Stimulated activated CD4-positive, alpha-beta T cell treated with anti-CD3 and anti-CD28 coated beads, Interleukin-2, amount 100 ng/mL, for 24 hours (primary cell): ENCODE measurements at places on chromosomes 5 and 9.

DNA sequence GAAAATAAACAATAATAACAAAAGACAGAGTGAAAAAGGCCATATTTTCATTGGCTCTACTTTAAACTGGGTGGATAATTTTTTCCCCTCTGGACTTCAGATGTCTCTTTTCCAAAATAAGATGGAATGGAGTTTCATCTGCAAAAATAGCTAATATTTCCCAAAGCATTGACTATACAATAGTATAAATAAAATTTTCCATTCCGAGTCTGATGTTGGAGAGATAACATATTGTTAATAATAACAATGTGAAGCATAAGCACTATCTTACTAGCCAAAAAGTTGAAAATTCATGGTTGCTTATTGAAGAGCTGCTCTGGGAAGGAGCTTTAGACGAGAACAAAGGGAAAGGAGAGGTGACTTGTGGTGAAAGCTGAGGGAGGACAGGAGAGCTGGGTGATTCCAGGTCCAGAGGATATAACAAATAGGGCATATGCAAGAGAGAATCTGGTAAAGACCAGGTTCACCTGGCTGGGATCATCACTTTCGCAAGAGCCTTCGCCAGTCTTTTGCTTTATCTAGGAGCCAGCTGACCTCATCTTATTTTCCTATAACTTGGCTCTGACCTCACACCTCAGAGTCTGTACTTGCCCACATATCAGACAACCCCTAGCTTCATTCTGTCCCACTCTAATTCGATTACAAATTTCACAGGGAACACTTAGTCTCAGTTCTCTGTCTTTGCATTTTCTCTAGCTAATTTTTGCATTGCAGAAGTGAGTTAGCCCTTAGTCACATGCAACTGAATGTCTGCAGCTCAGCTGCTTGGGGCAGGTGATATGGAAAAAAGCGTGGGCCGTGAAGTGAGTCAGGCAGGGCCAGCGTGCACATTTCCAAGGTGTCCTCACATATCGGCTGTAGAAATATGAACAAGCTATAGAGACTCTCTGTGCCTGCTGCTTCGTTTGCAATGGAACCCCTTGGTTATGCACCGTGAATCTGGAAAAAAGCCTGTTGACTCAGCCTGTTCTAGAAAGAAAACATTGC lies 7.6 kb upstream of the ZNF474 start:
- DNase-seq = peak; percentile 7

DNA sequence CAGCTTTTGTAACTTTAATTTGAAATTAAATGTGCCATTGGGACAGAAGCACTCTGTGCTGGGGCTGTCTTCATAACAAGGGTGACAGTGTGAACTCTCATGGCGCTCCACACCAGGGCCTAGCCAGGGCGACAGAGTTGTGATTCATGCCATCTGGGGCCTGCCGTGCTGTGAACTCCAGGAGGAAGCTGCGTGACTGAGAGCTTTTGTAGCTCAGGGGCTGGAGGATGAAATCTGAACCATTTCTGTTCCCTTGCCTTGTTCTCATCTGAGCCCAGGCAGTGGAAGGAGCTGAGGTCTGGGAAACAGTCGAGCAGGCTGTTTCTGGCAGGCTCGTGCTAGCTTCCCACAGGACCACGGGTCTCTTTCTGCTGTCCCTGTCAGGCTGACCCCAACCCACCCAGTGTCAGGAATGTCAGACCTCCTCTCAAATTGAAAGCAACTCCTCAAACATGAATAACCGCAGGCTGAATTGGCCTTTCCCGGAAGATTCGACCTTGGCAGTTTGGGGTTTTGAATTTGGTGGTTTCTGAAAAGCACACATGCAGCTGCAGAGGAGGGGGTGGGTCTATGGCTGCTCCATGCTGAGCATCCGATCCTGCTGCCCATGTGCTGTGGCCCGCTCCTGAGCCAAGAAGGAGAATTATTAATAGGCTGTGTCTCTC lies 69.2 kb upstream of the RPS23 start:
- no peak for DNase-seq

- DNase-seq = no peak
These were observed 719.2 kb upstream of the CTNND2 start for GRCh38 chr5:12623408-12623807.

GRCh38 chr5:126100767-126101166 lies 322.4 kb upstream of the GRAMD2B start:
- no peak for DNase-seq

- no peak for DNase-seq
These were observed 8.4 kb upstream of the ZNF474 start for GRCh38 chr5:122120957-122121356.

GRCh38 chr5:107428303-107428813 lies 242.4 kb downstream of the EFNA5 start:
- no peak for DNase-seq

- no peak for DNase-seq
These were observed 40.8 kb downstream of the GRAMD2B start for GRCh38 chr5:126464016-126464415.

DNA sequence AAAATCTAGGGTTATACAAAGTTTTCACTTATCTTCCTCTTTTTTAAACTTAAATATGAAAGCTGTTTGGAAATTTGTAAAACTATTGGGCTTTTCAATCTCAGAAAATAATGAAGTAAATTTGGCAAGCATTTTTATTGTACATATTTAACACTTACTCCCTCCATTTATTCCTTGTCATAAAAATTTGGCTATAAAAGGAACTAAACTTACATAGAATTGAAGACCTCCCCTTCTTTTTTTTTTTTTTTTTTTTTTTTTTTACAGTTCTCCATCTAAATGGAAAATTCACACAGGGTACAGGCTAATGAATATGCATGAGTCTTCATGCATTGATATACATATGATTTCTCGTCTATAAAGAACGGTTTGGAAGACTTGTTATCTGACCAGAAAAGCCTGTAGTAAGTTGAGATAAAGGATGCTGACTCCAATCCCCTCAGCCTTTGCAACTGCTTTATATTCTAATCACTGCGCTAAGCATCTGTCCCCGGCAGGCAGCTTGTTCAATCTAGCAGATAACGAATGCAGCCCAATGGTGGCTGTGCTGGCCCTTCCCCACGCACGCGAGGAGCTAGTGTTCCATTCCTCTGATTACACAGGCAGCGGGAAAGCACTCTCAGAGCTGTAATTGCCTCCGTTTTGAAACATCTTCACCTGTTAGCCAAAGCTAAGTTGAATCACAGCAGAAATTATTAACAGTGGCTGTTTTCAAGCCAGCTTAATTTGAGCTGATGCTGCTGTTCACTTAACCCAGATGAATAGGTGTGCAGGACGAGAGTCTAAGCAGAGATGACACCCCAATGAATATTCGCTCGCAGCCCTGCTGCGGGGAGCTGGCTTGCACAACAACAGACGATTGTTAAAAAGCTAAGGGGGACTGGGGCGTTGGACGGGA lies 453.8 kb upstream of the ZNF608 start:
- DNase-seq = no peak

DNA sequence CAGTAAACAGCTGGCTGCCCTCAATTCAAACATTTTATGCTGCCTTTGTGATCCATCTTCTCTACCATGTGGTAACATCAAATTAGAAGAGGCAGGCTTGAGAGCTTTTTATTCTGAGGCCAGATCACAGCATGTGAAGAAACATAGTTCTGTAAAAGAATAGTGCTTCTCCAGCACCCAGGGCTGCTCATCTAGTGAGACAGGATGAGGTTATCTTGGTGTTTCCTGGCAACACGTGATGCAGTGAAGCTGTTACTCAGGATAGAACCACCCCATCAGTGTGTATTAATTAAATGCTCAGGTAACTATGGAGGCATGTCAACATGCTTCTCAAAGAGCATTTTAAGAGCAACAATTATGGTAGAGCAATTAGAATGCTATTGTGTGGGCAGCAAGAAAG lies 400.5 kb upstream of the ACO1 start:
- DNase-seq = no peak

GRCh38 chr9:78383130-78383529 lies 86.2 kb downstream of the PSAT1 start:
- DNase-seq = no peak

GRCh38 chr9:133393399-133393798 lies 17.2 kb downstream of the STKLD1 start:
- DNase-seq = no peak

DNA sequence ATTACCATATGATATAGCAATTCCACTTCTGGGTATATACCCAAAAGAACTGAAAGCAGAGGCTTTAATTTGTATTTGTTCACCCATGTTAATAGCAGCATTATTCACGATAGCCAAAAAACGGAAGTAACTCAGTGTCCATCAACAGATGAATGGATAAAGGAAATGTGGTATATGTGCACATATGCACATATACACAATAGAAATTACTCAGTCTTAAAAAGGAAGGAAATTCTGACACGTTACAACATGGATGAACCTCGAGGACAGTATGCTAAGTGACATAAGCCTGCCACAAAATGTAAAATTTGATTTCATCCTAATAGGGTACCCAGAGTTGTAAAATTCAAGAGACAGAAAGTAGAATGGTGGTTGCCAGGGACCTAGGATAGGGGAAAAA lies 54.9 kb downstream of the NUP155 start:
- no peak for DNase-seq

GRCh38 chr5:61362796-61363368 lies 30.8 kb downstream of the ZSWIM6 start:
- no peak for DNase-seq

- no peak for DNase-seq
These were observed 130.2 kb downstream of the HSD17B3 start for GRCh38 chr9:96171728-96172127.

DNA sequence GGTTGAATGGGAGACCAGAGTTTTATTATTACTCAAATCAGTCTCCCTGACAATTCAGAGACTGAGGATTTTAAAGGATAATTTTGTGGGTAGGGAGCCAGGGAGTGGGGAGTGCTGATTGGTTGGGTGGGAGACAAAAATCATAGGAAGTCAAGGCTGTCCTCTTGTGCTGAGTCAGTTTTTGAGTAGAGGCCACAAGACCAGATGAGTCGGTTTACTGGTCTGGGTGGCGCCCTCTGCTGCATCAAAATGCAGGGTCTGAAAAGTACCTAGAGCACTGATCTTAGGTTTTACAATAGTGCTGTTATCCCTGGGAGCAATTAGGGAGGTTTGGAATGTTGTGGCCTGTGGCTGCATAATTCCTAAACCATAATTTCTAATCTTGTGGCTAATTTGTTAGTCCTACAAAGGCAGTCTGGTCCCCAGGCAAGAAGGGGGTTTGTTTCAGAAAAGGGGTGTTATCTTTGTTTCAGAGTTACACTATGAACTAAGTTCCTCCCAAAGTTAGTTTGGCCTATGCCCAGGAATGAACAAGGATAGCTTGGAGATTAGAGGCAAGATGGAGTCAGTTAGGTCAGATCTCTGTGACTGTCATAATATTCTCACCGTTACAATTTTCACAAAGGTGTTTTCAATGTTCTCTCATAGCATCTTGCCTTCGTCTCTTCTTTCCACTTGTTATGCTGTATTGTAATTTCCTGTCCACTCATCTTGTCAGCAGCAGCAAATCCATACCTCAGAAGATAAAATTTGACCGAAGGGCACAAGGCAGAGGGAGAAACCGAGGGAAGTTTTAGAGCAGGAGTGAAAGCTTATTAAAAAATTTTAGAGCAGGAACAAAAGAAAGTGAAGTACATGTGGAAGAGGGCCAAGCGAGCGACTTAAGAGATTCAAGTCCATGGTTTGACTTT lies 59.2 kb upstream of the CLINT1 start:
- peak; percentile 78 for DNase-seq

DNA sequence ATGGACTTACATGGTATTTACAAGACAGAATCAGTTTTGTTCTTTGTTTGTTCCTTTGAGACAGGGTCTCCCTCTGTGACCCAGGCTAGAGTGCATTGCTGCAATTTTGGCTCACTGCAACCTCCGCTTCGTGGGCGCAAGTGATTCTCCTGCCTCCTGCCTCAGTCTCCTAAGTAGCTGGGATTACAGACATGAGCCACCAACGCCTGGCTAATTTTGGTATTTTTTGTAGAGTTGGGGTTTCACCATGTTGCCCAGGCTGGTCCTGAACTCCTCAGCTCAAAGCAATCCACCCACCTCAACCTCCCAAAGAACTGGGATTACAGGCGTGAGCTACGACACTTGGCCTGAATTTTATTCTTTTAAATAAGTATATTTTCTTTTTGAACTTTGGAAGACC lies 27.6 kb downstream of the RAB24 start:
- DNase-seq = no peak
